ENCODE measurements at places on chromosomes 6 and 20. TPM values are rescaled to one million over a fixed set of nuclear protein-coding genes. Genes with fewer than 3 reads are reported as not detected.

DNA sequence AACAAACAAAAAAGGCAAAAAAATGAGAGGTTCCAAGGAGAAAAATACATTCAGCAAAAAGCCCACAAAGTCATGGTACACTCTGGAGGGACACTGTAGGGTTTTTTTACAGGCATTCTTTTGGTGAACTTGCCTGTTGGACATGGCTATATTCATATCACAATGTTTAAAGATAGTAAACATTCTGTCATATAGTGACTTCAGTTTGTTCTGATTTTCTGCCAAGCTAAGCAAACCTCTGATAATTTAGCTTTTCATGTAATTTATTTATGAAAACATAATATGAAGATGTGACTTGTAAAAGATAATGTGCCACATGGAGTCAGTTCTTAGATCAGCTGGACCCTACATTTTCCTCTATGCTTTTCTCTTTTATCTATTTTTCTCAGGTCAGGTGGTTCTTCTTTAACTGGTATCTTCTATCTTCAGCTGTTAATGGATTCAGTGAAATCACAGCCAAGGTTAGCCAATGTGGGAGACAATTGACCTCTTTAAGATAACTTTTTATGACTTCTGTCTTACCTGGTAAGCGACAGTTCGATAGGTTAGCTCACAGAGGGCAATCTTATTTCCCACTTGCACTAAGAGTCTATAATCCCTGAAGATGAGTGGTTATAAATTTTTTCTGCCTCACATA, 87.9 kb downstream of the ADGRB3 start:
- H3K4me1 ChIP-seq: no peaks in the 10 kb centered on the region
- H3K36me3 ChIP-seq: no peaks in the 10 kb centered on the region
- H3K4me3 ChIP-seq: no peak overlapping the region
- no peak for DNase-seq
- no peak overlapping the region for H3K27ac ChIP-seq

DNA sequence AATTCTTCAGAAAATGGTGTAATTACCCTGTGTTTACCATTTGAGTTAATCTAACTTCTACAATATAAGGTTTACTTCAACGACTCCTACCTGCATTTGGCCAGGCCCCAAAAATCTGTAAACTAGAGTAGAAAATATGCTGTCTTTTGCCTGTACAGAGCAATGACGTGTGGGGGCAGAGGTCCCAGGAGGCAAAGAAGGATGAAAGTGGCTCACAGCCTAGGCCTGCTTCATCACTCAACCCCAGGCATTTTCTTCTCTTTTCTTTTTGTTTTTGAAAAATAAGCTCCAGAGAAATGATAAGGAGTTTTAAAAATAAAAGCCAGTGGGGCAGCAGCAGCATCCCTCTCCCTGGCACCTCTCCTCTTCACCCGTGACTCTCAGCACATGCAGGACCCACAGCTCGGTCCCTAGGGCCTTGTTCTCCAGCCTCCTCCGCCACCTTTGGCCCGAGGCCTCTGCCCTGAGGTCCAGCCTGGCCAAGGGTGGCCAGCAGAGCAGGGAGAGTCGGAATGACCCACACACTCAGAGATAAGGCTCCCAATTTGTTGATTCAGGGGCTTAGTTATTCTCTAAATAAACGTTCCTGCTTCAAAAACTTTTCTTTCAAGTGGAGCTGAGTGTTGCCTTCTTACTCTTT, 310.3 kb upstream of the RNF24 start:
- no peak for DNase-seq
- no peaks in the 10 kb centered on the region for H3K36me3 ChIP-seq
- no peaks in the 10 kb centered on the region for H3K4me1 ChIP-seq
- H3K27ac ChIP-seq: no peak overlapping the region
- H3K4me3 ChIP-seq: no peak overlapping the region
- H3K27me3 ChIP-seq: peaks cover 8% of the 10 kb centered on the region

POM121L2 gene
- not detected for total RNA-seq

- no peak for DNase-seq
- no peak overlapping the region for H3K4me3 ChIP-seq
- H3K4me1 ChIP-seq: no peaks in the 10 kb centered on the region
- peaks cover 3% of the 10 kb centered on the region for H3K27me3 ChIP-seq
- H3K36me3 ChIP-seq: no peaks in the 10 kb centered on the region
Measured at GRCh38 chr6:164075981-164076615, 661.6 kb downstream of the QKI start.

DNA sequence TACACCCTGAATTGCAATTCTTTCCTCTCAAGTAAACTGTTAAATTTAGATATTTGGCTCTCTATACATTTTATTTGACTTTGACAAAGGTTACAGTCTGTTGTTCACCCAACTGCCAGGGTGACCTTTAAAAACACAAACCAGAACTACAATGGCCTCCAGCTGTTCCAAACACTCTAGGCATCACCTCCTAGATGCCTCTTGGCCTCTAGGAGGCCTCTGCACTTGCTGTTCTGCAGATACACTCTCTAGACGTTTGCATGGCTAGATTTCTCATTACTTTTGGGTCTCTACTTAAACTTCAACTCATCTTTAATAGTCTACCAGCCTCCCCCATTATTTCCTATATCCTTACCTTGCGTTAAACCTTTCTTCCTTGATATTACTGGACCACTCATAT, 102.8 kb upstream of the BEND3 start:
- no peaks in the 10 kb centered on the region for H3K27me3 ChIP-seq
- no peak for DNase-seq
- H3K27ac ChIP-seq: no peak overlapping the region
- H3K36me3 ChIP-seq: peaks cover 2% of the 10 kb centered on the region
- H3K4me3 ChIP-seq: no peak overlapping the region
- no peaks in the 10 kb centered on the region for H3K4me1 ChIP-seq

DNA sequence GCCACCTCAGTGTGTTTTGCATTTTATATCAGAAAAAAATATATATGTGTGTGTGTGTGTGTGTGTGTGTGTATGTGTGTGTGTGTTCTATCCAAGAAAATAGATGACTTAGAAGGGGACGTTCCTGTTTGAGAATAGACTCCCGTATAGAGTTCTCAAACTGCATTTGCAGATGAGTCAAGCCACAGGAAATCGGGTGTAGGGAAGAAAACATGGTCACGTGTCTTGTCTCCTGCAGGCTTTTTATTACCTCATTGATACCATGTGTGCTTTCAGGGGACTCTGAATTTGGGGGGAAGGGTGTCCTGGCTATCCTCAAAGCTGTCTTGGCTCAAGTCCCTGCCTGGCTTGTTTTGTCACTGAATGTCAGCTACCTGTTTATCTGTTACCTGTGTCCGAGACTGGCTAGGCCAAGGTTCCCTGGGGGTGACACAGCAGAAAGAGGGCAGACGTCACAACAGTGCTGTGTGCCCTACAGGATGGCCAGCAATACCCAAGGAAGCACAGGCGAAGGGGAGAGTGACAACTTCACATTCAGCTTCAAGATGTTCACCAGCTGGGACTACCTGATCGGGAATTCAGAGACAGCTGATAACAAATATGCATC, 55.7 kb upstream of the NOP56 start:
- no peaks in the 10 kb centered on the region for H3K4me1 ChIP-seq
- no peak overlapping the region for H3K4me3 ChIP-seq
- H3K27ac ChIP-seq: no peak overlapping the region
- H3K27me3 ChIP-seq: peaks cover 20% of the 10 kb centered on the region
- H3K36me3 ChIP-seq: no peaks in the 10 kb centered on the region
- no peak for DNase-seq

- H3K27me3 ChIP-seq: no peaks in the 10 kb centered on the region
- peaks cover 51% of the 10 kb centered on the region for H3K36me3 ChIP-seq
- H3K27ac ChIP-seq: no peak overlapping the region
- no peak overlapping the region for H3K4me3 ChIP-seq
Measured at GRCh38 chr20:44912189-44912588, 2.3 kb downstream of the PABPC1L start.

Data from activated CD4-positive, alpha-beta T cell treated with anti-CD3 and anti-CD28 coated beads for 36 hours (primary cell).